Bronchial smooth muscle cell (primary cell): ENCODE measurements at places on chromosomes 12 and 14. TPM values are rescaled to one million over a fixed set of nuclear protein-coding genes. Genes with fewer than 3 reads are reported as not detected.

TTC5 gene
- total RNA-seq, result 27.1 and 44.9 TPM in 2 replicates

POTEM gene
- total RNA-seq, result not detected in 2 replicates

PGAM5 gene
- 12.3 and 14.0 TPM in 2 replicates for total RNA-seq

CLEC7A gene
- not detected in 2 replicates for total RNA-seq

CAPZA3 gene
- not detected in 2 replicates for total RNA-seq

NPFF gene
- not detected in 2 replicates for total RNA-seq

NR1H4 gene
- under 0.01 TPM in 1 of 2 replicates, not detected in the other for total RNA-seq

PPP4R4 gene
- total RNA-seq, result 0.34 and 1.9 TPM in 2 replicates

PNN gene
- 13.4 and 13.7 TPM in 2 replicates for total RNA-seq

DEGS2 gene
- 0.16 and 0.26 TPM in 2 replicates for total RNA-seq

OR6C65 gene
- total RNA-seq, result not detected in 2 replicates

MANSC4 gene
- total RNA-seq, result 0.09 TPM in 1 of 2 replicates, not detected in the other

ABHD4 gene
- 14.8 and 26.0 TPM in 2 replicates for total RNA-seq

DEPDC4 gene
- total RNA-seq, result 0.43 and 0.47 TPM in 2 replicates

DBX2 gene
- 0.09 TPM in 1 of 2 replicates, not detected in the other for total RNA-seq

CMKLR1 gene
- not detected in 2 replicates for total RNA-seq

IAPP gene
- not detected in 2 replicates for total RNA-seq

GOLT1B gene
- total RNA-seq, result 14.1 and 29.9 TPM in 2 replicates

LRP1-AS gene
- total RNA-seq, result 0.17 TPM in 1 of 2 replicates, not detected in the other

MSI1 gene
- total RNA-seq, result under 0.01 TPM in 1 of 2 replicates, not detected in the other

VTI1B gene
- total RNA-seq, result 67.5 and 113 TPM in 2 replicates

PLEKHH1 gene
- total RNA-seq, result under 0.01 and 0.34 TPM in 2 replicates

EFS gene
- 0.47 and 8.3 TPM in 2 replicates for total RNA-seq

KRT74 gene
- not detected in 2 replicates for total RNA-seq

DDX51 gene
- 6.5 and 7.2 TPM in 2 replicates for total RNA-seq

SLC38A4 gene
- 0.34 and 0.79 TPM in 2 replicates for total RNA-seq

MYF6 gene
- total RNA-seq, result not detected in 2 replicates

RNASE3 gene
- 0.16 TPM in 1 of 2 replicates, not detected in the other for total RNA-seq

MYO1A gene
- total RNA-seq, result under 0.01 and 0.32 TPM in 2 replicates

A2M gene
- total RNA-seq, result 10.1 and 14.8 TPM in 2 replicates

TSPAN19 gene
- total RNA-seq, result under 0.01 and 0.16 TPM in 2 replicates

SLC17A8 gene
- 0.16 TPM in 1 of 2 replicates, not detected in the other for total RNA-seq

DAO gene
- total RNA-seq, result not detected in 2 replicates

FAM186B gene
- 0.43 and 0.63 TPM in 2 replicates for total RNA-seq

TBK1 gene
- total RNA-seq, result 20.0 and 33.6 TPM in 2 replicates

OR6C2 gene
- total RNA-seq, result not detected in 2 replicates

POTEG gene
- total RNA-seq, result not detected in 2 replicates

CNIH1 gene
- total RNA-seq, result 82.3 and 234 TPM in 2 replicates

MIP gene
- total RNA-seq, result not detected in 2 replicates

GPR65 gene
- not detected in 2 replicates for total RNA-seq

TCL1B gene
- not detected in 2 replicates for total RNA-seq

DRAM1 gene
- 30.6 and 41.1 TPM in 2 replicates for total RNA-seq

ACVRL1 gene
- total RNA-seq, result 50.6 and 70.5 TPM in 2 replicates

UBE3B gene
- 25.2 and 27.4 TPM in 2 replicates for total RNA-seq

SLC24A4 gene
- under 0.01 TPM in 1 of 2 replicates, not detected in the other for total RNA-seq

GPR84 gene
- total RNA-seq, result not detected in 2 replicates

CD4 gene
- total RNA-seq, result 0.16 and 0.17 TPM in 2 replicates

CCDC177 gene
- 0.09 TPM in 1 of 2 replicates, not detected in the other for total RNA-seq

ACOT4 gene
- total RNA-seq, result 0.26 and 0.32 TPM in 2 replicates

GDF3 gene
- not detected in 2 replicates for total RNA-seq

DDX47 gene
- total RNA-seq, result 36.8 and 48.5 TPM in 2 replicates

FAM181A gene
- not detected in 2 replicates for total RNA-seq

SERPINA9 gene
- total RNA-seq, result not detected in 2 replicates

GALNT9 gene
- 0.09 and 0.95 TPM in 2 replicates for total RNA-seq

ADAMTS20 gene
- not detected in 2 replicates for total RNA-seq
